Activated T-cell treated with anti-CD3 and anti-CD28 coated beads for 48 hours (primary cell): ENCODE measurements at places on chromosomes 13 and 19.

- no peak for DNase-seq
Measured at GRCh38 chr13:20170921-20171320, 10.1 kb upstream of the GJA3 start.

DNA sequence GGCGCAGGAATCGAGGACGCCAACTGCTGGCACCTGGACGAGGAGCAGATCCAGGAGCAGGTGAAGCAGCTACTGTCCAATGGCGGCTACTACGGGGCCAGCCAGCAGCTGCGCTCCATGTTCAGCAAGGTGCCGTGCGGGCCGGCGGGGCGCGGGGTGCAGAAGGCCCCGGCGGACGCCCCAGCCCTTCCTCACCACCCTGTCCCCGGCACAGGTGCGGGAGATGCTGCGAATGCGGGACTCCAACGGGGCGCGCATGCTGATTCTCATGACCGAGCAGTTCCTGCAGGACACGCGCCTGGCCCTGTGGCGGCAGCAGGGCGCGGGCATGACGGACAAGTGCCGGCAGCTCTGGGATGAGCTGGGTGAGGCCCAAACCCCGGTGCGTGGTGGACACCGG is 13.6 kb downstream of the ZSWIM4 start:
- DNase-seq: no peak

GRCh38 chr13:22238269-22238668 is 567.4 kb downstream of the FGF9 start:
- no peak for DNase-seq

GRCh38 chr19:47778954-47779351 is 450 bp downstream of the SELENOW start:
- DNase-seq: no peak
